ENCODE measurements at places on chromosomes 2 and 18.

GRCh38 chr2:108810993-108811957 is 24.7 kb downstream of the CCDC138 start:
- no peak for DNase-seq

DNA sequence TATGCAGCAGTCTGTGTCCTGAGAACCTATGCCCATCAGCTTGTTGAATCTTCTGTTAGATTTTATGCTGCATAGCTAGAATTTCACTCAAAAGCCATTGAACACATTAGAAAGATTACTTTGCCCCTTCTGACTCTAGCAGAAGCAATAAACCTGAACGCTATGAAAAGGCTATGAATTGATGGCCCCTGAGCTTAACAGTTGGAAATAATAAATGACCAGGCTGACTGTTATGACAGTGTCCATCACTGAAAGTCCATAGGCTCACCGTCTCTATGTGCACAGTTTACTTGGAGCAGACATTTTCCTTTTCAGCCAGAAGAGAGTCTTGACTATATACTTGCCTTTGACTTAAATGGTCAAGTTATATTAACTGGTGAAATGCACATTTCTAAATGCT is 1618.8 kb upstream of the ACVR2A start:
- DNase-seq: no peak

- DNase-seq: no peak
Observed at GRCh38 chr2:177476897-177477296, 84.3 kb downstream of the AGPS start.

- DNase-seq: peak; percentile 46
Observed at GRCh38 chr18:70332694-70333093, 43.8 kb downstream of the SOCS6 start.

DNA sequence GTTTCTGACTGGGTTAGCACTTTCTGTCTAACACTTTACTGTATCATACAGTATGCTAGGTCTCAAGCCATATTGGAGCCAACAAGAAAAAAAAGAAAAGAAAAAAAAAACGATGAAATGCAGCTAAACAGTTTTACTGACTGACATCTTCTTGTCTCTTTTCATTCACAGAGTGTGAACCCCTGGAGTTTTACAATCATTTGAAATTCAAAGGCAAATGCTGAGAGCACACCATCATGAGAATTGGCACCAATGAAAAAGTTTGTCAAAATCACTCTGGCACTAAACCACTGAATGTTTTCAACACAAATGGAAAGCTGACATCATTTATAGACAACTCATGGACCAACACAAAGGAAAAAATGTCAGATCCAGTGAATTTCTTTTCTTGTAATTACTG is 513.3 kb downstream of the LRRTM4 start:
- no peak for DNase-seq

DNA sequence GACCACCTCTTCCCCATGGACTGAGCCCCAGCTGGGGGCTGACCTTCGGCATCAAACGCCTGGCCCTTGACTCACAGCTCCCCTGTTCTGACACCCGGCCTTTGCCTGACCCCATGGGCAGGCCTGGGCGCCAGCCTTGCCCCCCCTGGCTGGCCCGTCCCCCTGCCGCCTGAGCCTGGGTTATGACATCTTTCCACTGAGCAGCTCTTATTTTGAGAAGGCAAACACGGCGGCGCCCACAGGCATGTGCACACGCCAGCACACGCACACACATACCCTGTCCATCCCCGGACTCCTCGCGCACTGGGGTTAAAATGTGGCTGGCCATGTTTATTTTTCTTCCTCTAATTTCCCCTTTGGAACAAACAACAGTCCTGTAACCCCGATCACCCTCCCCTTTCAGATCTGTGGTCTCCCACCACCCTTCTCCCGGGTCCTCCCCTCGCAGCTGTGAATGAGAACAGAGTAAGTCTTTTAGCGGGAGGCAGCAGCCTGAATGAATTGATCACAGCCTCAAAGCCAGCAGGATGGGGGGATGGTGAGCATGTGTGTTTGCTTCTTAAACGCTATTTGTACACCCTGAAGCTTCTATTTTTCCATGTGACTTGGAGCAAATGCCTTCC is 11.8 kb upstream of the ATOH8 start:
- peak; percentile 89 for DNase-seq

GRCh38 chr2:159285433-159285832 is 1.1 kb downstream of the WDSUB1 start:
- DNase-seq: no peak

- DNase-seq: peak; percentile 60
Observed at GRCh38 chr2:74188018-74188601, 9.4 kb upstream of the MOB1A start.

DNA sequence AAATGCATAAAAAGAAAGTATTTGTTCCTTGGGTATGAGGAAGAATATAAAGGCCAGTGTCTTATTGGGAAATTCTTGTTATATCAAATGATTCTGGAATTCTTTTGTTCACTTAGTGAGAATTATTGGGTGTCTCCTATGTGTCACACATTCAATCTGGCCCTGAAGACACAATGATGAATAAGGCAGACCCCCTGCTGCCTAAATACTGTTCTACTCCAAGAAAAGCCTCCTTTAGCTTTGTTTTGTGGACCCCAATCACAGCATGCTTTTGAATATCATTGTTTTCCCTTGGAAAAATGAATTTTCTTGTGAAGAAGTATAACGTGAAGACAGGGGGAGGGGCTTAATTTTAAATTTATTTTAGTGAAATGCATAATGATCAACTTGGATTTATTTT is 682.4 kb downstream of the LRRTM4 start:
- no peak for DNase-seq

DNA sequence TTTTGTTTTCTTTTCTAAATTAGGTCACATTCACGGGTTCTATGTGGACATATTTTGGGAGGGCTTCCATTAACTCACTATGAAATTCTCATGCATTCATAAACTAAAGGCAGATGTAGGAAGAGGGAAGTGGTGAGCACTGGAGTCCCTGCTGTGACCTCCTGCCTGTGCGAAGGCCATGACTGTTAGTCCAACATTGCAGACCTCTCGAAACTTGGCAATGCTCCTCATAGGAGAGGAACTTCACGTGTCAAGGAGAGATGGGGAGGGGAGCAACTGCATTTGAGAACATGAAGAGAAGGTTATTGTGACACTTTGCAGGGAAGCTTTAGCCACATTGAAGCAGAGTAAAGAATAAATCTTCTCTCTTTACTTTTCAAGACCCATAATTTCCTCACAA is 126.4 kb upstream of the HNMT start:
- DNase-seq: no peak

GRCh38 chr2:67085146-67085545 is 312.0 kb upstream of the ETAA1 start:
- no peak for DNase-seq

- no peak for DNase-seq
Observed at GRCh38 chr2:219499058-219499307, 292 bp downstream of the GMPPA start.

- DNase-seq: no peak
Observed at GRCh38 chr2:20465716-20466394, 19.0 kb downstream of the RHOB start.

GRCh38 chr2:30939364-30939763 is 132.1 kb upstream of the CAPN13 start:
- no peak for DNase-seq

- DNase-seq: no peak
Observed at GRCh38 chr2:10145519-10146357, 23.2 kb downstream of the RRM2 start.

DNA sequence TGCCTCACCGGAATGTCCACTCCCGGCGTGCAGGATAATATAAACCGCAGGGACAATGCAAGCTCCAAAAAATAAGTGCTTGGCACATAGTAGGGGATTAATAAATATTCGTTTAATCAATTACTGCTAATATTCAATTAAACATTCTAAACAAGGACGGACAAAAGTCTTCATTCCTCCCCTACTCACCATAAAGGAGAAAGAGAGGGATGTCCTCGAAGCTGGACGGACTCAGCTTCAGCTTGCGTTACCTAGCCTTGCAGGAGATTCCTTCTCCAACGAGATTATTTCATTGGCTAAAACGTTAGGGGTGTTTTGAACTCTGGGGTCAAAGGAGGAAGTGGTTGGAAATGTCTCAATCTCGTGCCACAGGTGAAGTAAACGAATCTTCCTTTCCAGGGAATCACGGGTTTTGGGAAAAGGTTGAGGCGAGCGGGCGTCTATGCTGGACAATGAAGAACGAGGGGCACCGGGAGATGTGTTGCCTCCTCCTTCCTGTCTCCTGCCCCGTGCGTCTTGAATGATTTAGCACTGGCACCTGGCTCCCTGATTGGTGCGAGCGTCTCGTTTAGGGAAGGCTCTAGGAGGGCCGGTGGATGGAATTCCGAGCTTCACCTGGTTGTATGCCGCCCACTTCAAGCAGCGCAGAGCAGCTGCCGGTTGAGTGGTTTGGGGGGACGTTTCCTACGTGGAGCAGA is 2.0 kb upstream of the GAD1 start:
- DNase-seq: no peak

GRCh38 chr2:236592821-236593220 is 23.2 kb downstream of the ACKR3 start:
- DNase-seq: no peak

GRCh38 chr18:26462355-26462754 is 86.0 kb downstream of the KCTD1 start:
- no peak for DNase-seq

GRCh38 chr2:115414466-115414865 is 972.0 kb downstream of the DPP10 start:
- DNase-seq: no peak

DNA sequence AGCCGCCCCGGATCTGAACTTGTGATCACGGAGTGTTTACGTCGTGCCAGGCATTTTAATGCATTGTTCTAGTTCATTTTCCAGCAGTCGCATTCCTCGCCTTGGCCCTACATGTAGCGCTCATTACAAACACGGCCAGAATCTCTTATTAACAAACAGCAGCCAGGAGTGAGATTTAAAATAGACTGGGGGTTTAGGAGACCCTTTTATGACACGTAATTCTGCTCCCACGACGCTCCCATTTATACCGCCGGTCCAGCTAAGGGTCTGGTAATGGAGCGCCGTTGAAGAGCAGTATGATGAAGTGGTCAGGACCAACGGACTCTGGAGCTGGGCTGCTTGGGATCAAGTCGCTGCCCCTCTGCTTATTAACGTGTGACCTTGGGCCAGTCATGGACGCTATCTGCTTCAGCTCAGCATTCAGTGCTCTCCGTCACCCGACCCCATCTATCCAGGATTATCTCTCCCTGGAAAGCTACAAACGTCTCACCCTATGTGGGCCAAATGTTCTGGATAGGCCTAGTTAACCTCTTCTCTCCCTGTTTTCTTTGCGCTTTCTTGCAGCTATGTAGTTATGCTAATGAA is 745 bp downstream of the MSH2 start:
- peak; percentile 11 for DNase-seq

- no peak for DNase-seq
Observed at GRCh38 chr2:86397986-86398385, 43.2 kb upstream of the KDM3A start.

DNA sequence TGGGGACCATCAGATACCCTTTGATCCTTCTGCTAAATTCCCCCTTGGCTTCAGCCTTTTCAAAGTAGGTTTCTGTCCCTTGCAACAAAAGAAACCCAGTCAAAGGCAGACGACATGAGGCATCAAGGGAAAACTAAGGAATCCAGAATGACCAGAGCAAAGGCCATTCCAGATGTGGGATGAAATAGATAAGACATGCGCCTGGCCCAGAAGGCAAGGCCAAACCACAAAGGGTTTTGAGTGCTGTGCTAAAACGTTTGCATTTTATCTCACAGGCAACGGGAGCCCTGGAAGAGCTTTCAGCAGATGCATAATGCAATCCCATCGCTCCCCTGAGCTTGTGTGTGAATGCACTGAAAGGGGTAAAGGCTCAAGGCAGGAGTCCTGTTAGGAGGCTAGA is 17.7 kb downstream of the CXCR1 start:
- no peak for DNase-seq

DNA sequence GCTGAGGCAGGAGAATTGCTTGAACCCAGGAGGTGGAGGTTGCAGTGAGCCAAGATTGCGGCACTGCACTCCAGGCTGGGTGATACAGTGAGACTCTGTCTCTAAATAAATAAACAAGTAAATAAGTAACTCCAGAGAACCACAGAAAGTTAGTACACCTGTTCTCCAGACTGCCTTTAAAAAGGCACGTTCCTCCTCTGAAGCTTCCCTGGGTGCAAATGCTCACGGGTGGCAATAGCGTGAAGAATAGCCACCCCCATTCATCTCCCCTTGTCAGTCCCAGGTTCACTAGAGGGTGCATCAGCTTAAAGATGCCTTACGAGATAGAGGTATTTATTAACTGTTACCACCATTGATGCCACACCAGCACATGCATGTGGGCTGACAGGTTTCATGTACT is 64.3 kb upstream of the RTN4 start:
- DNase-seq: no peak

DNA sequence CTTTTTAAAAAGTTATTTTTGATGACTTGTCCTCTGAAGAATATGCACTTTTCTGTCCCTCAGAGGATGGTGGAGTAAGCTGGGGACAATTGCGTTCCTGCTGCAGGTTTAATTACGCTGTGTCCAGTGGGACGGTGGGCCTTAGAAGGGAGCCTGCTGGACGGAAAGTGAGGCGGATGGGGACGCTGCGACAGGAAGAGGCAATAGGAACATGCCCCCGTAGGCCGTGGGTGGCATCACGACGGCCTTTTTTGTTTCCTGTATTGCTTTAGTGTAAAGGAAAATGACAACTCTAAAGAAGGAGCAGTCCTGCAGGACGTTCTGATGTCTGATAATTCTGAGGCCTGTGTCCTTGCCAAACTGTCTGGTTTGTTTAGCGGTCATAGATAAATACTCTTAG is 121.6 kb downstream of the NFATC1 start:
- DNase-seq: no peak

- no peak for DNase-seq
Observed at GRCh38 chr2:36497570-36498163, 100.3 kb downstream of the FEZ2 start.

DNA sequence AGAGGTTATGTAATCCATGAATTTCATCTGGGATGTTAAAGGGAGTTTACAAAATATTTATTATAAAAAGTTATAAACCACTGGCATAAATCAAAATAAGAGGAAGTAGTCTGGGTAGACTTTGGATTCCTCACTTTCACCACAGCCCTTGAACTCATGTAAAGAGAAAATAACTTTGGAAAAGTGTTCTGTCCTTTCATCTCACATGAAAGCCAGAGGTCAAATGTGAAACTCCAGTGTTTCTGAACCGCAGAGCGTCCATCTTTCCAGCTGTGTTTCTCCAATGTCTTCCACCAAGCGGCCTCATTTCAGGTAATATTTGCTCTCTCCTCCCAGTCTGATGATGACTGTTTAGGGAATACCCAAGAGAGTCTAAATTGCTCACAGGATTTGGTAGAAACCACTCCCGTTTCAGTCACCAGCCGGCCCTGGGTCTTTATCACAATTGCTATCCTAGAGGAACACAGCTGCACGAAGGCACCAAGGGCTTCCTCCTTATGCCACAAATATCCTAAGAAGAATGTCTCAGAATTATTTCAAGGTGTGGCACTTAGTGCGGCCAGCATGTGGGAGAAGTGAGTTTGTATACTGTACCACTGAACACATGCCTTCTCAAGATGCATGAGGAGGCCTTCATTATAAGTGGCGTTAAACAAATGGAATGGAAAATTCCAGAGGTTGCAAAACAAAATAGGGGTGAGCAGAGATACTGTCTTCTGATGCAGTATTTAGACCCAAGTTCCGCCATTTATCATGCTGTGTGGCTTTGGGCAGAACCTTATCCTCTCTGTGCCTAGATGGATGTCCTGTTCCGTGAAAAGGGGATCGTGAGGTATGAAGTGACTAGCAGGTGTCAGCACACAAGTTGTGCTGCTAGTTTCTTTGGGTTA is 63.8 kb downstream of the ACTR2 start:
- no peak for DNase-seq

GRCh38 chr2:230754200-230754599 is 41.6 kb downstream of the CAB39 start:
- no peak for DNase-seq

- DNase-seq: no peak
Observed at GRCh38 chr18:23460285-23461273, 7.5 kb downstream of the RIOK3 start.

Measured in EL (cell line).